ENCODE measurements at places on chromosomes 4 and X.

DNA sequence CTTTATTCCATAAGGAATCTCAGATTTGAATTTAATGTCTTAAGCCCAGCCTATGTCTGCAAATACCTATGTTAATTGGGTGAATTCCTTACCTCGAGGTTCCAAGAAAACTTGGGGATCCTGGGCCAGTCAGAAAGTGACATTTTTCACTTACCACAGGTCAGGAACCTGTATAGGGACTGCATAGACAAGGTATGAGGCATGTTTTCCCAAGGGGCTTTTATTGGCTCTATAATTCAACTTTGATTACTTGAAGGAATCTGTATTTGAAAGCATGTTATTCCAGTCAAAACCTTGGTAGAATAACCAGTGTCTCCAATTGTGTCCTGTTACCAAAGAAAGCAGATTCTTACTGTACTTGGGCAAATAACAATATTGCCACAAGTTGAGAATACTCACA lies 8.5 kb upstream of the MPP1 start:
- no peak for DNase-seq

DNA sequence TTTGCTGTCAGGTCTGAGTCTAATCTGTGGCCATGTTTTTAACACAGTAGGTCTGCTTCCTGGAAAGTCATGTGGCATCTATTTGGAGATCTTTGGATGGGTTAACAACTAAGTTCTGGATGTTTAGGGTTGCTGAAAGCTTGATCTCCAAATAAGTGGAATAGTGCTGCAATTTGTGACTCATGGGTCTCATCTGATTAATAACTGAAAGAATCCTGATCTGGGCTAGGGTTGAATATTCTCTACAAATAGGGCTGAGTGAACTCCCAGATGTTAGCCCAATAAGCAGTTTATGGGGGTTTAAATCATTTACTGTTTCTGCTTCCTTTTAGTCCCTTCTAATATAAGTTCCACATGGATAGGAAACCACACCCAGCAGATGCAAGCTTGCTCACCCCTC lies 23.1 kb downstream of the CT47C1 start:
- no peak for DNase-seq

GRCh38 chrX:33336783-33337182 lies 125.4 kb upstream of the DMD start:
- DNase-seq = no peak

GRCh38 chr4:13323921-13324320 lies 160.2 kb downstream of the RAB28 start:
- no peak for DNase-seq

DNA sequence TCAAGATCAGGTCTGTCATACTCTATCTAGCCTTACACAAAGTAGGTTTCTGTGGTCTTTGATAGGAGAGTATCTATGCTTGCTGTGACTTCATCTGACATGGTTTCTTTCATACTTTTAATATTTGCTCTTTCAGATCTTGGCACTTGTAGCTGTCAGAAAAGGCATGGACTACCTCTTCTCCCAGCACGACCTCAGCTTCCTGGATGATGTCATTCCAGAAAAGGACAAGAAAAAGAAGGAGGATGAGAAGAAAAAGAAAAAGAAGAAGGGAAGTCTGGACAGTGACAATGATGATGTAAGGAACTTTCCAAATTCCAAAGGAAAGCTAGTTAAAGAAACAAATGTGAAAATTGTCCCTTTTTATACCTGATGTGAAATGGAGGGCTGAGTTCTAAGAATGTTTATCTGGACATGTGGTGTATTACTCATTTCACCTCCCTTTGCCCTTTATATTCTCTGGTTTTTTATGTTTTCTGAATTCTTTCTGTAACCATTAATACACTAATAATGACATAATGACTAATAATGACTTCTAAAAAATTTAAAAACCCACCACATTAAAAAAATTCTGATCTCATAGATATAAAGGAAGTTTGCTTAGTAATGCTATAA lies 221.2 kb downstream of the SLC4A4 start:
- no peak for DNase-seq

DNA sequence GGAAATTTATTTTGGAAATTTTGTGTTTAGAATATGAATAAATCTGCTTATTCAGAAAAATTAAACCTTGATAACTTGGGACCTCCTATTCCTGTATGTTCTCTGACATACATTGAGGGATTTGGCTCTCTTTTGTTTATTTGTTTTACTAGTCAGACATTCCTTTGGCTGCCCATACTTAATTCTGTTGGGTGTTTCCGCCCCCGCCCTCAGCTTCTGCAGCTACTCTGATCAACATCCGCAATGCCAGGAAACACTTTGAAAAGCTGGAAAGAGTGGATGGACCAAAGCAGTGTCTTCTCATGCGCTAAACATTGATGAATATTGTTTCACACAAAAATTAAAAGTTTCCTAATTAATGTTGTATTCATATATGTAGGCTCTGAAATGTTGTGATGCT lies 40.5 kb downstream of the RRAGB start:
- no peak for DNase-seq

DNA sequence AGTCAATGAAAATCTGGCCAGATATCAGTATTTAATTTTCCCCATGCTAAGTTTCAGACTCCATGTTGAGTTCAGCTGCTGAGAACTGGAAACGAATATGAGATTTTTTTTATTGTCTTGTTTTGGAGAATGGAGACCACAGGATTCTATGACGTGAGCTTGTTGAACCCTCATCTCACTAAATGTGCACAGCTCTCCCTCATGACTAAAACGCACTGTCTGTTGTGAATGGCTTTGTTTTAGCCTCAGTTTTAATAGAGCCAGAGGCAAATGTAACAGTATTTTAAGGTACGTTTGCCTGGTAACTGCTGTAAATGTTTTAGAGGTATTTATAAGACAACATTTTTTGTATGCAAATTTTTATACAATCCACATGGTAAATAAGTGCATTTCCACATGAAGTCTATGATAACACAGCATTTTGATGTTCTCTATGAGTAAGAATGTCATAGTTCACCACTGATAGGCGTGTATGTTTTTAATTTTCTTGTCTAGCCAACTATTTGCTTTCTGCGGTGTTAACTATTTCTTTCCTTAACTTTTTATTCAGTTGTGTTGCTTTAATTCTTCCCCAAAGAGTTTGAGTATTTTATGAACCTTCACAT lies 1159.3 kb upstream of the TENM3 start:
- no peak for DNase-seq

DNA sequence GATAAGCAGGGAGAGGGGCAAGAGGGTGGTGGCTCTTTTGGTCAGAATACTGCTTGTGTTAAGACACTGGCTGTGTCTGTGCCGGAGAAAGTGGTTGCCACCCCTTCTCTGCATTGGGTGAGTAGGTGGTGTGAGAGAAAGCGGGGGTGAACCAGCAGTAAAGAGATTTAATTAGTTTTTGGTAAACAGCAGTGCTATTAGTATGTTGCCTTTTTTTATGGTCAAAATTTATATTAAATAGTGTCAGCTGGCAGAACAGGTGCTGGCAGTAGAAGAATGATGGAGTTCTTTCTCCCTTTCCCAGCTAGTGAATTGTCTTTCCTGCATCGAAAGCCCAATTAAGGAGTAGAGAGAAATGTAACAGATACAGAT lies 181.6 kb downstream of the LARP7 start:
- DNase-seq = no peak

GRCh38 chr4:39324446-39324845 lies 41.7 kb downstream of the RFC1 start:
- DNase-seq = no peak

GRCh38 chr4:88629826-88630225 lies 37.5 kb downstream of the HERC3 start:
- DNase-seq = no peak

- DNase-seq = no peak
These were observed 562.1 kb downstream of the TMA16 start for GRCh38 chr4:164056426-164057142.

GRCh38 chr4:74283614-74284013 lies 24.7 kb upstream of the EPGN start:
- no peak for DNase-seq

DNA sequence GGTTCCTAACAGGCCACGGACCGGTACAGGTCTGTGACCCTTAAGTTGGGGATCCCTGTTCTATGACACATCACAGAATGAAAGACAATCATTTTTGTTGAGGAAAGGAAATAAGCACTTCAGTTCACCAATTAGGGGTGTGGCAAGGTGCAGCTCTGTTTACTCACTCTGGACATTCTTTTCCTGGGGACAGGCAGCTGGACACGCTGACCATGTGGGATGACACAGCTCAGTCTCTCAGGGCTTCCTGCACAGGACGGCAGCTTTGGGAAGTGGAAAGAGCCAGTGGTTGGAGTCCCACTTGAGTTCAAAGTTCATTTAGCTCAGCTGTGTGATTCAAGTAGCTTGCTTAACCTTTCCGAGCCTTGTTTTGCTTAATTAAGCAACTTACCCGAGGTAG lies 55.7 kb downstream of the NDNF start:
- no peak for DNase-seq

GRCh38 chr4:134085496-134085895 lies 116.1 kb downstream of the PABPC4L start:
- DNase-seq = no peak

All from activated CD4-positive, alpha-beta T cell treated with anti-CD3 and anti-CD28 coated beads, Interleukin-2, amount 50 U/mL, for 24 hours (primary cell).